DMS79 treated with DMSO at 0.1 percent for 48 hours (cell line): ENCODE measurements at places on chromosomes 6 and 20.

GRCh38 chr20:15187612-15188011 lies 850.2 kb upstream of the FLRT3 start:
- DNase-seq, result no peak

DNA sequence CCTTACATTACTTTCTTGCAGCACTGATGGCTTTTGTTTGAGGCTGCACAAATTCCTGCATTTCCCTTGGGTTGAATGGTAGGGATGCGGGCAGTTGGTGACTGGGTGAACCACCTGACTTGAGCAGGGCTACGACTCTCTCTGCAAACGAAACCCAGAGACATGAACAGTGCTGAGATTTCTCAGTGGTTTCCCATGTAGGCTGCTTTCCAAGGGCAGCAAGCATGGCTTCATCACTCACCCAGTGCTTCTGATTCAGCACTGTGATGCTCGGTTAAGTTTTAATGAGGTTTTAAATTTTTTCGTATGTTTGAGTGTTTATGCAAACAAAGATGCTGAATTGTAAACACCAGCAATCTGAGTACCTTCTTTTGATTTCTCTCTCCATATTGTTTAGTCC lies 127.2 kb downstream of the MTHFD1L start:
- DNase-seq, result peak; percentile 82

- no peak for DNase-seq
Observed at GRCh38 chr20:29448806-29449470, 1808.5 kb upstream of the DEFB115 start.

- no peak for DNase-seq
Observed at GRCh38 chr20:50254466-50255079, 63.9 kb downstream of the CEBPB start.

- no peak for DNase-seq
Observed at GRCh38 chr6:141401168-141401567, 731.6 kb upstream of the GJE1 start.

- DNase-seq, result no peak
Observed at GRCh38 chr6:24689964-24690363, 23.1 kb downstream of the ACOT13 start.

DNA sequence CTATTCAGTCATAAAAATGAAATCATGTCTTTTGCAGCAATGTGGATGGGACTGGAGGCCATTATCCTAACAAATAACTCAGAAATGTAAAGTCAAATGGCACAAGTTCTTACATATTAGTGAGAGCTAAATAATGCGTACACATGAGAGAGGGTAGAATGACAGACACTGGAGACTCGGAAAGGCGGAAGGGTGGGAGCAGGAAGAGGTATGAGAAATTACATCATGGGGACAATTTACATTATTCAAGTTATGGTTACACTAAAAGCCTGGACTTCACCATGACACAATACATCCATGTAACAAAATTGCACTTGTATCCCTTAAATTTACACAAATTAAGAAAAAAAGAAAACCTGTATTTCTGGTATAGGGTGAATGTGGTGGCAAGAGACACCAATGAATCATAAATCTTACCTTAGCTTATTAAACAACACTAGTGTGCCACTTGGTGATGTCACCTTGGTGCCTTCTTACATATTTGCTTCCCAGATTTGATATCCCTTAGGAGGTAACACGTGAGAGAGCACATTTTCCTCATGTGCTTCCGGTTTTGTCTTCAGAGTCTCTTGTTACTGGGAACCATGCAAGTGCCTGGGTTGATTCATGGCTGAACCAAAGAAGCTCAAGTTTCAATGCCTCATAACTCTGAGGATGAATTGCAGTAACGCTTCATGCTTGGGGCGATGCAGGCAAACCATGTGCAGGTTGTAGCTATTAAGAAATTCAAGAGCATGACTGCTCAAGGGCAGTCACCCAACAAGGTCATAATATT lies 84.6 kb downstream of the DCDC2 start:
- peak; percentile 97 for DNase-seq

DNA sequence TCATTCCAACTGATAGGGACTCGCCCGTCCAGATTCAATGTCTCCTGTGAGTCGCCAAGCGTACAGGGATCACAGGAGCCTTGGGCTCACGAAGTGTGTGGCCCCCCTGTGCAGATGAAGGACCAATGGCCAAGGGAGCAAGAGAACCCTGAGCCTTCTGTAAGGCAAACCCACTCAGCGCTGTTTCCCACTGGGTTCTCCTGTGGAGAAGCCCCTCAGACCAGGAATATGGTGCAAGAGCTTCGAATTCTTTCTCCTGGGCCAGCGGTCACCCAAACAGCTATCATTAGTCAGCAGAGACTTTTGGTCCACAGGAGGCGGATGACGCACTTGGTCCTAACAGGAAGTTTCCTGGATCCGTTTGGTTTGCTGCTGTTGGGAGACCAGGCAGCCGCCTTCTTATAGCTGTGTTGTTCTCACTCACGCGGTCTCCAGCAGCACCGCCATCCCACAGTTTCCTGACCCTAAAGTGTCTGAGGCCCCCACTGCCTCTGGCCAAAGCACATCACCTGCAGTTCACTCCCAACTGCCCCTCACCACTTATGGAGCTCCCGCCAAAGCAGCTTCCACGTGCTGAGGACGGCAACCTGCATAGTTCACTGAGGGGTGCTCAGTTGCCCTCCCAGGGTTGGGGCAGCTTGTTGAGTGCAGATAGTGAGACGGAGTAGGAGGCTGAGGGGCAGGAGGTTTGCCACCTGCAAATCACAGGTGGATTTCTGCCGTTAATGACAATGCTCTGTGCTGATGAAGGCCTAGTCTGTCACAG lies 268.6 kb downstream of the ERMARD start:
- DNase-seq, result no peak

GRCh38 chr6:3360727-3361045 lies 96.2 kb downstream of the SLC22A23 start:
- no peak for DNase-seq
